ENCODE measurements at places on chromosomes 12 and 14. TPM values are rescaled to one million over a fixed set of nuclear protein-coding genes. Genes with fewer than 3 reads are reported as not detected.

- peak; percentile 48 for DNase-seq
Measured at GRCh38 chr12:42696406-42697149, 107.0 kb upstream of the PRICKLE1 start.

- no peak for DNase-seq
Measured at GRCh38 chr12:65876898-65877721, 52.8 kb downstream of the HMGA2 start.

- DNase-seq, result peak; percentile 43
Measured at GRCh38 chr12:71312768-71313403, 126.7 kb upstream of the LGR5 start.

DNA sequence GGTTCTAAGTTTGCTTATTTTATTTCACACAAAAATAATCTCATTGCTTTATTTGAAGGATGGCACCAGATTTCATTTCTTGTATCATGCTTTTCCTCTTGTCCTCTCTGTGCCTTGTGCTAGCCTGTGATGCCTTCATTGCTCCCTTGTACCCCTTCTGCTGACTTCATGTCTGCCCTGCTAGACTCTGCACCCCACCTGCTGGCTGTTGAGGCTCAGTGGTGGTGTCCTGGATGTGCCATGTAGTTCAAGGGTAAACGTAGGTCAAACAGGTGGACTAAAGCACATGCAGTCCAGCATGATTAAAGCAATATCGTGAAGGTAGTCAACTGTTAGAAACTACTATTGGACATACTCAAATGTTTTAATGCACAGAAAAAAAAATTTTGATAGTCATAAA, 21.6 kb downstream of the MRPS35 start:
- no peak for DNase-seq

- no peak for DNase-seq
Measured at GRCh38 chr14:76050250-76050649, 64.7 kb downstream of the IFT43 start.

DNA sequence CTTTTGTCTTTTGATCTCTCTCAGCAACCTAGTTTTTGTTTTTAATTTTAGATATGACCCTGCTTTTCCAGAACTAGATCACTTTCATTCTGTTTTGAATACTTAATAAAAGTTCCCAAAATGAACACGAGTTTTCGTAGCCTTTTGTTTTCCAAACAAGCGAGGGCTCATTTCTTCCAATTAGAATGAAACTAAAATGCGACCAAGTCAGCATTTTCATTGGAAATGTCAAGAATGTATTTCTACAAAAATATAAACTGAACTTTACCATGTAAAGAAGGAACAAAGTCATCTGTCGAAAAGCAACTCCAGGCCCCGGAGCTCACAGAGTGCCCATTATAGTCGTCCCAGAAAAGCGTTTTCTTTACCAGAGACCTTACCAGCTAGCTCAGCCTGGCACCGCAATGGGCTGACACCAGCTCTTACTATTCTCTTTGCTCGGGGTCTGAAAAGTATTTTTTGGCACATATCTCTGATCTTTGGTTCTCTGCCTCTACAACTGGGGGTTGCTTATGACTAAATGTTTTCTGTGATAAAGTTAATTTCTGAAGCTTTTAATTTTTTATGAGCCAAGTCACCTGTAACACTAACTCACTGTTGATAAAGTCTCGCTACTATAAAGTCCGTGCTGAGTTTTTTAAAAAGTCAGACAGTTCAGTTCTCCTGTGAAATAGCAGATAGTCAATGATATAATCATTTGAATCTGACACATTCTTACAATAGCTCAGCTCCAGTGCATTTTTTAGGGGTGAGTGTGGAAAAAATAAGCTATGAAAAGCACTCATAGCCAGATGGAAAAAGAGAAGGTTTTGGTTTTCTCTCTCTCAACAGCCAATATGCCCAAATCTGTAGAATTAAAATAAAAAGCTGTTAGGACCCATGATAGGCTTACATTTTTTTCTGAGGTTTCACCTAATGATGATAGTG, 43.4 kb downstream of the SAMD4A start:
- DNase-seq, result no peak

GRCh38 chr14:26709019-26709418, 111.2 kb upstream of the NOVA1 start:
- no peak for DNase-seq

DNA sequence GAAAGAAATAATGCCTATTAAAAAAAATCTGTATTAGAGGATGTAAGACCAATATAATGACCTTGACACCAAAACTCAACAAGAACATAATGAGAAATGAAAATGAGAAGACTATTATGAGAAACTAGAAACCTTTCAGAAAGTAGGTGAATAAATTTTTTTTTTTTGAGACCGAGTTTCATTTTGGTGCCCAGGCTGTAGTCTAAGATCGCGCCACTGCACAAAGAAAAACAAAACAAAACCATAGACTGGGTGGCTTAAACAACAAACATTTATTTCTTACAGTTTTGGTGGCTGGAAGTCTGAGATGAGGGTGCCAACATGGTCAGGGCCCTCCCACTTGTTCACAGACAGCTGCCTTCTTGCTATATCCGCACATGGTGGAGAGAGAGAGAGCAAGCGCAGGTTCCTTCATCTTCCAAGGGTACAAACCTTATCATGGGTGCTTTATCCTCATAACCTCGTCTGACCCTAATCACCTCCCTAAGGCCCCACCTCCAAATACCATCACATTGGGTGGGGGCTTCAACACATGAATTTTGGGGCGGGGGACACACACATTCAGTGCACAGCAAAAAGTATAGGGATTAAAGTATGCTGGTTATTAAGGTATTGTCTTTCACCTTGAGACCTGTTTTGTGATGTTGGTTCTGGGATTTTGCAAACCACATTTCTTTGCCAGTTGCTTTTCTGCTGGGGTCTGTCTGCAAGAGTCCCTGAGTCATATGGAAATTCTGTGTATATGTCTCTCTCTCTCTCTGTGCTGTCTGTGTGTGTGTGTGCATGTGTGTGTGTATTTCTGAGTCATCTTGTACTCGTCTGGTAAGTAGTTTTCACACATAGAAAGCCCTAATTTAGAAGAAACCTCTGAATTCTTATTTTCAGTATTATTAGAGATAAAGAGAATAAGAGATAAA, 26.2 kb downstream of the ZCRB1 start:
- DNase-seq, result peak; percentile 10

DNA sequence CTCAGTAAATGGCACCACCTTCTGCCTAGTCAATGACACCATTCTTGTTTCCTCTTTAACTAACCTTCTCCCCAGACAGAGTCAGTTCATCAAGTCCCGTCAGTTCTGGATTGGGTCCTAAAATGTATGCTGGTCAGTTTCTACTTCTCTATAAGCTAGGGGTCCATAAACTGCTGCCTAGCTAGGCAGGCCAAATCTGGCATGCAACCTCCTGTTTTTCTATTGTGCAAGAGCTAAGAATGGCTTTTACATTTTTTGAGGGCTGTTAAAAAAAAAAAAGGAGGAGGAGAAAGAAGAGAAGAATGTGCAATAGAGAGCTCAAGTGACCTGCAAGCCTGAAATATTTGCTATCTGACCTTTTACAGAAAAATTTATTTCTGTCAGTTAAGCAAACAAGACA, 6.4 kb upstream of the TMED10 start:
- DNase-seq, result no peak

DNA sequence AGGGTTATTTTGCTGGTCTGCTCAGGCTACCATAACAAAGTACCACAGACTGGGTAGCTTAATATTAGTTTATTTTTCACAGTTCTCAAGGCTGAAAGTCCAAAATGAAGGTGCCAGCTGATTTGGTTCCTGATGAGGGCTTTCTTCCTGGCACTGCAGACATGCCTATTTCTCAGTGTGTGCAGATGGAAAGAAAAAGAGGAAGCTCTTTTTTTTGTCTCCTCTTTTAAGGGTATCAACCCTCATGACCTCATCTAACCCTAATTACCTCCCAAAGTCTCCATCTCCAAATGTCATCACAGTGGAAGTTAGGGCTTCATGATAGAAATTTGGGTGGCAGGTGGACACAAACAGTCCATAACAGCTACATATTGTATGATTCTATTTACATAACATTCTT, 25.0 kb upstream of the POLR3B start:
- DNase-seq, result no peak

- DNase-seq, result peak; percentile 8
Measured at GRCh38 chr14:70663707-70664179, 22.0 kb downstream of the TTC9 start.

DNA sequence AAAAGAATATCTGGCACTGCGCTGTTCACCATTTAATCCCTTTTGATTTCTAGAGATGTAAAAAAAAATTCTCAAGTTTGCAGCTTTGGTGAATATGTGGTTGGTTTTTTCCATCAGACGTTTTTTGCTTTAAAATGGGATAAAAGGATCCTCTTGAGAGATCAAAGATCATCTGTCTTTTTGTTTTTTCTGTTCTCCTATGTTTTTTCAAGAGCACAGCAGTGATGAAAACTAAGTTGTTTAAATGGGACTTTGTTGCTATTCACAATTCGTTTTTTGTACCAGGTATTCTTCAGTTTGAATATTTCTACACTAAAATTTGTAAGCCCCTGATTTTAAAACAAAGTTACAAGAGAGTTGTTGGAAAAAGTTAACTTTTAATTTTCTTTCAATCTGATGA, 29.7 kb upstream of the REP15 start:
- no peak for DNase-seq

GRCh38 chr12:123868791-123869190, 103.8 kb downstream of the CCDC92 start:
- DNase-seq, result no peak

DNA sequence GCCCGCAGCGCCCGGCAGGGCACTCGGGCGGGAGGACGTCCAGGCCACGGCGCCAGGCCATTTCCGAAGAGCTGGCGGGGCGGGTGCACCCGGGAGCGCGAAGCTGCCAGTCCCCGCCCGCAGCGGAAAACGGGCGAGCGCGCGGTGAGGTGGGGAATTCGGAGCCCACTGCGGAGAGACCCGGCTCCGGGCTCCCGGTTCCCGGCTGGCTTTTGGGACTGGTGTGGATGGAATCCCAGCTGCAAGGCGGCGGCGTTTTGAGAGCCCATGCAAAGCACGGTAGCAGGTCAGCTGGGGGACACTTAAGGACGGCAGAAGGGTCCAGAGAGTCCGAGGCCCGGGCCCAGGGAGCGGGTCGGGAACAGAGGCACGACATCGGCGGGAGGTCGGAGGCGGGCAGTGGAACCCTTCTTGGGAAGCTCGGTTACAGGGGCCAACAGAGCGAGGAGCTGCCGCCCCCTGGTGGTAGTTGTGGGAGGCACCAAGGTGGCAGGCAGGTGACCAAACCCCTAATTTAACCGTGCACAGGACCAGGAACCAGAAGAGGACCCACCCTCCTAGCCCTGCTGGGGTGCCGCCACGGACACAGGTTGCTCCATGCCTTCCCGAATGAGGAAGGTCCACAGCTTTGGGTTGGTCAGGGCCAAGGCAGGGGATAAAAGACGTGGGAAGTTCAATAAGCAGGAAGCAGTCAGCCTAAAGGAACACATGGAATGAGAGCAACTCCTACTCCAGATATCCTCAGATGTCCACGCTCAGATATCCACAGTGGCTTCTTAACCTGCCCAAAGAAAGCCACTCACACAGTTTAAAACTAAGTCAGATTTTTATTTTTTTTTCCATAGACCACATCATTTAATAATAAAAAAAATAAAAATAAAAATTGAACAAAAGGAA, 685 bp upstream of the CDH24 start:
- DNase-seq, result peak; percentile 77

- DNase-seq, result no peak
Measured at GRCh38 chr12:114627393-114627792, 56.6 kb downstream of the TBX3 start.

DNA sequence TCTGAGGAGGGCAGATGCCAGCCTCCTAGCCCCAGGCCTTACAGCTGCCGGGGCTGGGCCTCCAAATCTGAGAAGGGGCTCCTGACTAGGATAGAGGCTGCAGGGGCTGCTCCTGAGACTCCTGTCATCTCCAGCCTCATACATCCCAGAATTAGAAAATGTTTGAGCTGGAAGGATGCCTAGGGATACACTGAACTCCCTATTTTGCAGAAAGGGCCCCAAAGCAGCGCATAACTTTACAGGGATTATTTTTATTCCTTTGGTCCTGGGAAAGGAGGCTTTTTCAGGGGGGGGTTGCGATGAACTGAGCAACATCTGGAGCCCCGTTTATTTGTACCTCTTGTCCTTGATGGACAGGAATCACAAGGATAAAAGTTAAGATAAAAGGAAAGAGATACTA, 35.9 kb upstream of the SLC38A2 start:
- DNase-seq, result no peak

- DNase-seq, result no peak
Measured at GRCh38 chr14:104421892-104422828, 157.4 kb upstream of the C14orf180 start.

- no peak for DNase-seq
Measured at GRCh38 chr12:52661668-52662067, 9.7 kb upstream of the KRT2 start.

DNA sequence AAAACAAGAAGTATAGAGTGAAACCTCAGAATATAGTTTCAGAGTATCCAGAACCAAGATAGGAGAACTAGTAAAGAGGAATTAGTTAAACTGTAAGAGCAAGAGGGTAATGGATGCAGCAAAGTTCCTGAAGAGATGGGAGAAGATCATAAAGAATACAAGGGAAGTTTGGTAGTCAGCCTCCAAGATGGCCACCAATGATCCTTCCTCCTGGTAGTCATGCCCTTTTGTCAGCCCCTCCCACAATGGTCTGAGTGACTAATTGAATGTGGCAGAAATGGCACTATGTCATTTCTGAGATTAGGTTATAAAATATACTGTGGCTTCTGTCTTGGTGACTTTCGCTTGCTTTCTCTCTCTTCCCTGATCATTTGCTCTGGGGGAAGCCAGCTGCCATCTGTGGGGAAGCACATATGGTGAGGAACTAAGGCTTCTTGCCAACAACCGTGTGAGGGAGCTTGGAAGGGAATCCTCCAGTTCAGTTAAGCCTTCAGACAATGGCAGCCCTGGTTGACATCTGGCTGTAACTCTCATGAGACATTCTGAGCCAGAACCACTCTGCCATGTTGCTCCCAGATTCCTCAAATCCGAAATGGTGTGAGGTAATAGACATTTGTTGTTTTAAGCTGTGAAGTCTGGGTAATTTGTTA, 55.3 kb upstream of the AMN1 start:
- no peak for DNase-seq

DNA sequence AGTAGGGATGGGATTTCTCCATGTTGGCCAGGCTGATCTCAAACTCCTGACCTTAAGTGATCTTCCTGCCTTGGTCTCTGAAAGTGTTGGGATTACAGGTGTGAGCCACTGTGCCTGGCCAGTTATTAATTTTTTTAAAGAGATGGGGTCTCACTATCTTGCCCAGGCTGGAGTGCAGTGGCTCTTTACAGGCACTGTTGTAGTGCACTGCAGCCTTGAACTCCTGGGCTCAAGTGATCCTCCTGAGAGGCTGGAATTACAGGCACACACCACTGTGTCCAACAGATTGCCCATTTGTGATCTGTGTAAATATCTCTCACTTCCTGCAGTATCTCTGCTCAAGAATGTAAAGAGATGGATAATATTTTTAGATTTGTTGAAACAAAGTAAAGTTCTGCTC, 45.9 kb downstream of the PTPN11 start:
- DNase-seq, result no peak

ESPL1 gene
- total RNA-seq, result 23.9 TPM

ZNF385A gene
- total RNA-seq, result 0.89 TPM

LGALS3 gene
- total RNA-seq, result 90.5 TPM

CLECL1 gene
- not detected for total RNA-seq

TAS2R8 gene
- not detected for total RNA-seq

RNF31 gene
- 39.6 TPM for total RNA-seq

TESPA1 gene
- total RNA-seq, result not detected

HOXC5 gene
- total RNA-seq, result not detected

PMEL gene
- not detected for total RNA-seq
